ENCODE measurements at places on chromosomes 3 and 15.

DNA sequence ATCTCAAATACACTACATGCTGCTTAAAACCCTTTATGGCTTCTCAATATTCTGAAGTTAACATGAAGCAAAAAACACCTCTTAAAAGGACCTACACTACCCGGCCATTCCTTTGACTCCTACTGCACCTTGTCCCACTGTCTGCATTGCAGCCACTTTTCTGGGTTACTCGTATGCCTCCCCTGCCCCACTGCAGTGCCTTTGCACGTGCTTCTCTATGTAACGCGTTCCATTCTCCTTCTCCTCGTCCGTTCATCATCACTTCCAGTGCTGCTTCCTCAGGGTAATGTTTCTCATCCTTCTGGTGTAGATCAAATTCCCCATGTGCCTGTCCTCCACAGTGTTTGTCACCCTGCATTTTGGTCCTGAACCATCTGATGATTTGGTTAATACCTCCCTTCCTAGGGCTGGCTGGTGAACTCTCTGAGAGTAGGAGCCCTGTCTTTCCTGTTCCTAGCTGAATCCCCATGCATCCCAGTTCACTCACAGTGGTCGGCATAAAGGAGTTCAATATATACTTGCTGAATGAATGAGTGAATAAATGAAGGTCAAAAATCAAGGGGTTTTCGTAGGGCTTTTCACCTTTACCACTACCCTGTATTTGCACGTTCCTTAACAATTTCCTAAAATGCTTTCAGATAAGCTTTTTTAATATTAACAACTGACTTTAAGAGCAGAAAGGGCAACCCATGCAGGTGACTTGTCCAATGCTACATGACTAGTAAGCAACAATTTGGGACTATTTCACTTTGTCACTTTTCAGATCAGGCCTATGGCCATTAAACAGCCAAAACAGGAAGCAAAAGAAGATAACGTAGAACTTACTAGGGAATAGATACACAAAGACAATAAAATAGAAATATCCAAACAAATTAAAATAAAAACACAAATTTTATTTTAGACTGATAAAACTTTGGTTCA is 2.4 kb upstream of the STT3B start:
- no peak for DNase-seq

- DNase-seq = no peak
Measured at GRCh38 chr3:161600173-161600572, 103.6 kb downstream of the OTOL1 start.

- DNase-seq = no peak
Measured at GRCh38 chr15:28890711-28891495, 5.1 kb downstream of the APBA2 start.

GRCh38 chr3:63824309-63824708 is 5.2 kb downstream of the C3orf49 start:
- peak; percentile 75 for DNase-seq

DNA sequence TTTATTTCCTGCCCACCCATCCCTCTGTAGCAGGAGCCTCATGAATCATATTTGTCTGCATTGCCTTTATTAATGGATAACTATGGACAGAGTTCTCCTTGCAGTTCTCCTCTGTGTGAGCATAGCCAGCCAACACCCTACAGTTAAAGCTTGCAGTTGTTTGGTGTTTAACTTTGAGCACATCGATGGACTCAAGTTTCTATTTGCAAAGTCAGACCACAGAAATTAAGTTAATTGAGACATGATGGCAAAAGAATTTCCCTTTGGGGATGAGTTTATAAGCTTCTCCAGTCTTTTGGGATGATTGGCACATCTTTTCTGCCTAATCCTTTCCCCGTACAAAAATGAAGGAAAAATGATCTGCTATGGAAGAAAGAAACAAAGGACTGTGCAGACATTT is 398.9 kb upstream of the THBS1 start:
- DNase-seq = no peak

DNA sequence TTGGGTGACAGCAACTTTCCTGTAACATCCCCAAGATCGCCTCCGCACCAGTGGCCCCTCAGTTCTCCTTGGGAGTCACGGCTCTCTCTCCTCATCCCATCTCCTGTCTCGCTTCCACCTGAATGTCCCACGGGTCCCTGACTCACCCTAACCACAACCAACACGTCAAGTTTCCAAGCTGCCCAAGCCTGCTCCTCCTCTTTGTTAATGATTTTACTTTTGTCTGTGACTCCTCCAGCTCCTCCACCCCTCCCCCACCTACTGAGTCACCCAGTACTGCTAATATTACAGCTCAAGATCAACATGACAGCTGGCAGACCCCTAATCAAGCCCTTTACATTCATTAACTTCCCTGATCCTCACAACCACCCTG is 39.3 kb downstream of the BDH1 start:
- no peak for DNase-seq

DNA sequence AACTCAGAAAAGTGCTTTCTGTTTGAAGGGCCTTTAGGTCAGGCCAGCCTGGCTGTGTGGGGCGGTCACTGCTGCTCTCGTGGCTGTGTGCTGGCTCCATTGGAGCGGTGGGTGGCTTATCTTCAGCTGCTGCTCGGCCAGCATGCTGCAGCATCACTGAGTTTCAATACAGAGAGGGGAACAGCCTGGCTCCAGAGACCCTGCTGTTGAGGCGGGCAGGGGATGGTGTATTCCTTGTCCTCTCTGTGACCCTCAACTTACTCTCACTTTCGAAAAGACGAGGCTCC is 248.5 kb upstream of the ONECUT1 start:
- DNase-seq = no peak

DNA sequence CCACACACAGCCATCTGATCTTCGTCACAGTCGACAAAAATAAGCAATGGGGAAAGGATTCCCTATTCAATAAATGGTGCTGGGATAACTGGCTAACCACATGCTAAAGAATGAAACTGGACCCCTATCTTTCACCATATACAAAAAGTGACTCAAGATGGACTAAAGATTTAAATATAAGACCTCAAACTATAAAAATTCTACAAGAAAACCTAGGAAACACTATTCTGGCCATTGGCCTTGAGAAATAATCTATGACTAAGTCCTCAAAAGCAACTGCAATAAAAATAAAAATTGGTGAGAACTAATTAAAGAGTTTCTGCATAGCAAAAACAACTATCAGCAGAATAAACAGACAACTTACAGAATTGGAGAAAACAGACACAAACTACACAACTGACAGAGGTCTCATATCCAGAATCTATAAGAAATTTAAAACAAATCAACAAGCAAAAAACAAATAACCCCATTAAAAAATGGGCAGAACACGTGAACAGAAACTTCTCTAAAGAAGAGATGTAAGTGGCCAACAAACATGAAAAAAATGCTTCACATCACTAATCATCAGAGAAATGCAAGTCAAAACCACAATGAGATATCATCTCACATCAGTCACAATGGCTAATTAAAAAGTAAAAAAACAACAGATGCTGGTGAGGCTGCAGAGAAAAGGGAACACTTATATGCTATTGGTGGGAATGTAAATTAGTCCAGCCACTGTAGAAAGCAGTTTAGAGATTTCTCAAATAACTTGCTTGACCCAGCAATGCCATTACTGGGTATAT is 104.0 kb downstream of the NR1I2 start:
- no peak for DNase-seq

DNA sequence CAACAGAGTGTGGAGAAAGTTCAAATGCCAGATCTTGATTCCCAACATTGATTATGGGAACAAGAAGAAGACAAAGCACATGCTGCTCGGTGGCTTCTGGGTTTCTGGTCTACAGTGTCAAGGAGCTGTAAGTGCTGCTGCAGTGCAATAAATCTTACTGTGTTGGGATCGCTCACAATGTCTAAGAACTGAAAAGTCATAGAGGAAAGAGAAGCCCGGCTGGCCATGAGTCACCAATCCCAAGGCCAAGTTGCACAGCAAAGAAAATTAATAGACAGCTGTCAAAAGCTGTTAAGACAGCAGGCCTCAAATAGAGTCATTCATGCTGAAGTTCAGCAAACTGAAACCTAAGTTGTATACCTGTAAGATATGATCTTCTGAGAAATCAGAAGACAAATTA is 33.2 kb upstream of the SPPL2A start:
- DNase-seq = no peak

DNA sequence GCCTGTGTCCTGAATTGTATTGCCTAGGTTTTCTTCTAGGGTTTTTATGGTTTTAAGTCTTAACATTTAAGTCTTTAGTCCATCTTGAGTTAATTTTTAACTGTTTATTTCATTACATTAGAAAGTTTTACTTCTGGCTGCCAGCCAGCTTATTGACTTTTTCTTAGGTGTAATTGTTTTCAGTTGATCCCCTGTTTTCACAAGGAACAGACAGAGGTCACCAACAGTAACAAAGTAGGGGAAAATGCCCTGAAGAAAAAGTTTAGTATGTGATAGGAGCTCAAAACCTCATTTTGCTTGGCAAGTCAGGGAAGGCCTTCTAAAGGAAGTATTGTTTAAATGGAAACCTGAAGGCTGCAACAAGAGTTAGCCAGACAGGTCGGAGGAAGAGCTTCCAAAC is 10.4 kb downstream of the WDR48 start:
- no peak for DNase-seq

GRCh38 chr3:105611304-105612192 is 244.8 kb downstream of the ALCAM start:
- no peak for DNase-seq

GRCh38 chr3:178059836-178060235 is 476.4 kb upstream of the KCNMB2 start:
- no peak for DNase-seq

- DNase-seq = no peak
Measured at GRCh38 chr3:7461202-7461825, 600.4 kb downstream of the GRM7 start.

DNA sequence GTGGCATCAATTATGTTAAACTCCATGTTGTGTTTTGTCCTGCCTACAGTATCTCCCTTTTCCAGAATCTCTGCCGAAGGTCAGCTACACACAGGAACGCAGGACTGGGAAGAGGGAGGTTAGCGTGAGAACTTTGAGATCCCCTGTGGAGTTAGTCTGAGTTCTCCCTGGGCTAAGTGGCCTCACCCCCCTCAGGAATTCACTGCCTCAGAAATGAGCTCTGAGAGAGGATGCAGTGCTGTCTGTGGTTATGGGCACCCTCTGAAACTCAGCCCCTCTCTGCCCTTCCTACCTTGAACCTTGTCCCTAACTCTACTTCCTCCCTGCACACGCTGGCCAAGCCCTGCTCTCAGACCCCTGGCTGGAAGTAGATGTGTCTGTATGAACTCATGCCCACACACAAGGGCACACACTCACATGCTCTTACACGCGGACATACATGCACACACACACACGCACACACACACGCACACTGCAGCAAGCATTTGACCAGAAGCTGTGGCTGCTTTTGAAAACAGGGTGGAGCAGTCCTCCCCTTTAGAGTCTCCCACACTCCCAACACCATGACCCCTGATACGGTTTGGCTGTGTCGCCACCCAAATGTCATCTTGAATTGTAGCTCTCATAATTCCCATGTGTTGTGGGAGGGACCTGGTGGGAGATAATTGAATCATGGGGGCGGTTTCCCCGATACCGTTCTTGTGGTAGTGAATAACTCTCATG is 5.3 kb upstream of the VIPR1 start:
- peak; percentile 30 for DNase-seq

DNA sequence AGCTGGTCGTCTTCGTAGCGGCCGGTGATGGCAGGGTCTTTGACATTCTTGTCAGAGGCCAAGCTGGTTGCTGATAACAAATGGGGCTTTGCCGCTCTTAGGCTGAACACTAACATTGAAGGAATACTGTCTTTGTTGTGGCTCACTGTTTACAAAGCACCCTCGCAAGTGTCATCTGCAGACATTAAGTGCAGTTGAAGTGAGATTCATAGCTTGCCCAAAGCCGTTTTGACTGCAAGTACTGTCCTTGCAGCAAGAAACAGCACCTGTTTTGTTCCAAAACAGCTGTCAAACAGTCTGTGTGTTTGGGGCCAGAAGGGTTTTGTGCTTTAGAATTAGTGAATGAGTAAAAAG is 568 bp downstream of the SENP2 start:
- DNase-seq = peak; percentile 2

DNA sequence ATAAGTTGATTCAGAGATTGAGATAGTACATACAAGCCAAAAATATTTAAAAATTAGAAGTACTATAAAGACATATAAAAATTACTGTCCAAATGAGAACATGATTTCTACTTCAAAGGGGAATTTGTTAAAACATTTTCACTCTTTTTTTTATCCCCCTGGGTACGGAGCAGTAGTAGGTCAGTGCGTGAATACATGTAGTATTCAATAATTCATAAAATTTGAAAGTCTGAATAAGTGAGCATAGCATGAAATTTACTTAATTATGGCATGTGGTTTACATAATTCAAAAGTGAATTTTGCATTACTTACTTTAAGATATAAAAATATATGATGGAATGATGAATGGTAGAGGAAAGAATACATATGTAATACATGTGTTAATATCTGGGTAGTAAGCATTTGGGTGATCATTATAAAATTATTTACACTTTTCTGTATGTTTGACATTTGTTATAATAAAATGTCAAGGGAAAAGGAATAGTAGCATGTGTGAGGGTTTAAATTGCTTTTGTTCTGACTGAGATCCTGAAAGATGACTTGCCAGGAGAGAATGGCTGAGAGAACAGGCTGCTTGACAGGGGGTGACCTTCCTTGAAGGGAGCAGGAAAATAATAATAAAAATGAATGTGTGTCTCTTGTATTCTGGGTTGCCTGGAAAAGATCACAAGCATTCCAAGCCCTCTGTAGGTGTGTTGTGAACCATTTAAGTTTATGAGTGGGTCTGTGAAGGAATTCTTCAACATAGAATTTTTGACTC is 1178.8 kb downstream of the ZPLD1 start:
- DNase-seq = no peak

DNA sequence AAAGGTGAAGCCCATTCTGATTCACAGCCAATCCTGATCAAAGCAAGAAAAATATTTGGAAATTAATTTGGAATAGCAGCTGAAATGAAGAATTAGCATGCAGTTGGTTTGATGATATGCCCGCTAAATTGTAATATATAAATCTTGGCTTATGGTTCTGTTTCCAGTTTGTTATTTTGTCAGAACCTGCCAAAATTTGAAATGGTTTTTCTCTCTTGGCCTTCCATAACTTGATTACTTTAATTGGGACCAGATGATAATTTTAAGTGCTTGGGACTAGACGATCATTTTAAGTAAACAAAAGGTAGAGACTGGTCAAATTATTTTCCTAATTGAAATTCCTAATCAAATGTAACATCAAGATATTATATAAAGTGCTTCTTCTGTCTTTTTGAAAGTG is 842.4 kb downstream of the TBL1XR1 start:
- no peak for DNase-seq

DNA sequence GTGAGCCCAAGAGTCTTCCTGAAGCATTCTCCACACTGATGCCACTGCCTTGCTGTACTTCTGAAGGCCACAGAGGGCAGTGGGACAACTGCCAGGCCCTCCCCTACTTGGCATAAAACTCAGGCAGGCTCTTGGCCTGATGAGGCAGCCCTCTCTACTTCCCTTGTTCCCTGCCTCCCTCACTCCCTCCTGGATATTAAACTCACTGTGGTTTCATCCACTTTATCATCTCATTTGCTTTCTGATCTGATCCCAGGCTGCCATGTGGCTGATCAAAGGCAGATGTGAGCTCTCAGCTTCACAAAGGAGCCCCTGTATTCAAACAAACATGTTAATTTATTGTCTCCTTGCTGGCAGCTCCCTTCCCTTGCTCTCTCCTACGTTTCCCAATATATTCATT is 533.5 kb downstream of the IGSF11 start:
- DNase-seq = peak; percentile 38

All from HS-27A (cell line).